ENCODE measurements at places on chromosomes 5 and 9.

GRCh38 chr5:72499730-72500129 lies 7.5 kb downstream of the ZNF366 start:
- no peak for DNase-seq

- no peak for DNase-seq
Observed at GRCh38 chr5:14932902-14933469, 61.4 kb upstream of the ANKH start.

DNA sequence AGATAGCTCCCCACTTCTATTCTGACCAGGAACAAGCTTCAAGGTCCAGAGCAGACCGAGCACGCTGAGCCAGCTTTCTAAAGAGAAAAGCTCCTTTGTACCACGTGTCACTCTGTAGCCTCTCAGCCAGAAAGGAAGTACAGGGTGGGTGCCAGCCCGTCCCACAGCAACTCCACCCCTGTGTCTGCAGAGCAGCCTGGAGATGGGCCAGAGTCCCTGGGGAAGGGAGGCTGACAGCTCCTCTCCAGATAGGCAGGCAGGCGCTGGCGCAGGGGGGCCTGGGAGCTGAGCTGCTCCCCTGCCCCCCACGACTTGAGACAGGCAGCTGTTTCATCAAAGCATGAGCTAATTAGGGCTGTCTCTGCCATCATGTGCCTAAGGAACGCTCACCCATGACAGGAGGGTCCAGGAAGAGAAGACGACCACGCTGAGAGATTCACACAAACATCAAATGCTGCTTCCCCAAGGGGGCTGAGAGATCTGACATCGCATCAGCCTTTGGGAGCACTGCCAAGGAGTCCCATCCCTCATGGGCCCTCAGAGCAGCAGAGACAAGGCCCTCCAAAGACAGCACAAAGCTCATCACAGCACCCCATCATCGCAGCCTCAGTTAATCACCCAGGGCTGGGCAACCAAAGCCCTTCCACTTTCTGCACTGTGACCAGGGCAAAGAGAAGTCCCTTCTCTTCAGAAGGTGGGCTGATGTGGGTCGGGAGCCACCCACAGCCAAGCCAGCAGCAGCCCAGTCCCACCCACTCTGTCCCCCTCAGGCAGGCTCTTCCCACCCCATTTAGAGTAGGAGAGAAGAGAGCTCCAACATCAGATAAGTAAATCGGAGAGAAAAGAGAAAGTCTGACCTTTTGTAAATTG lies 78.5 kb upstream of the LRRTM2 start:
- peak; percentile 81 for DNase-seq

DNA sequence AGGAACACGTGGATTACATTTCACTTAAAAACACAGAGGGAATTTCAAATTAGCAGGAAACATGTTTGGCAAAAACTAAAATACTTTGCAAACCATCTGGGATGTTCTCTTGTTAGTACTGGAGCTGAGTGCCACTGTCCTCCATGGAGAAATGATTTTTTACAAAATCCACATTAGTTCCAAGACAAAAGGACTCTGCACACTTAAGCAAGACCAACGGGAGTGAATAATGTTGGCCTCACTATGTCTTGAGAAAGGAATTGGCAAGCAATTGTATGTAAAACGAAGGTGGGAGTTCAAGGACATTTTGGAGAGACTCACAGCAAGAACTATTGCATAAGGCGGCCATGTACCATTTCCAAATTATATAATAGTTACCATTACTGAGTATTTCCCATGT lies 547.5 kb downstream of the EBF1 start:
- DNase-seq, result no peak

GRCh38 chr5:150419630-150420270 lies 7.0 kb upstream of the CD74 start:
- no peak for DNase-seq

Measured in sciatic nerve (tissue), 2 donors.